Urinary bladder (tissue), 4 donors: ENCODE measurements at places on chromosomes 3 and 15. TPM values are rescaled to one million over a fixed set of nuclear protein-coding genes. Genes with fewer than 3 reads are reported as not detected.

TBC1D2B gene
- total RNA-seq = 55.0 TPM

CCRL2 gene
- 2.5 TPM for total RNA-seq

TM6SF1 gene
- 5.7 TPM for total RNA-seq

NPAP1 gene
- 0.58 TPM for total RNA-seq

CCDC80 gene
- total RNA-seq = 128 TPM

ALPK3 gene
- 7.2 TPM for total RNA-seq

RARB gene
- 70.7 TPM for total RNA-seq

PGBD4 gene
- total RNA-seq = 1.9 TPM

GABRB3 gene
- total RNA-seq = 2.3 TPM

AMIGO3 gene
- total RNA-seq = not detected

ITIH1 gene
- total RNA-seq = not detected

C3orf49 gene
- total RNA-seq = not detected

CCR2 gene
- total RNA-seq = 3.3 TPM
